IPS DF 19.7 (cell line): ENCODE measurements at places on chromosomes 11 and 22.

DNA sequence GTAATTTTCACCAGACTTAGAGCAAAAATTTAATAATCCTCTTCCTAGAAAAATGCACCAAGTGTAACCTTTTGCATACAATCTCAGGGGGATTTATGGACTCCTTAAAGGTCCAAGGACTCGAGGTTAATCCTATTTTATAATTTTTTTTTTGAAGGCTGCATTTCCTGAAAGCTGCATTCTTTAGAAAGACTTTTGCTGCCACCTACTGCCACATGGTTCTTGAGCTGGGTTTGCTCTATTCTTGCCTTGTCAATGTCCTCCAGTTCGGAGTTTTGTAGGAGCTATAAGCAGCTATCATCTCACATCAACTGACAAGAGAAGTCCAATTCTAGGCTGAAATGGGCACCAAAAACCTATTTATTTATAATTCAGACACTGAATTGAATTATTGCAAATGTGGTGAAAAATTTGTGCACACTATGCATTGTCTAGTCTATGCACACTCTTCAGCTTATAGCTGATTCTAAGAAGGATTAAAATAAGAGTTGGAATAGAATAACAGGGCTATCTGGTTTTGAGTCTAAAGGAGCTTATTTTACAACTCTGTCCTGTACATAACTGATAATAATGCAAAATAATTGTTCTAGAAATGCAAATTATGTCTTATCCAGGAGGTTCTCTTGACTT is 31.3 kb downstream of the TRAF6 start:
- no peak for DNase-seq

GRCh38 chr11:19978668-19979518 is 181.4 kb downstream of the DBX1 start:
- no peak for DNase-seq

DNA sequence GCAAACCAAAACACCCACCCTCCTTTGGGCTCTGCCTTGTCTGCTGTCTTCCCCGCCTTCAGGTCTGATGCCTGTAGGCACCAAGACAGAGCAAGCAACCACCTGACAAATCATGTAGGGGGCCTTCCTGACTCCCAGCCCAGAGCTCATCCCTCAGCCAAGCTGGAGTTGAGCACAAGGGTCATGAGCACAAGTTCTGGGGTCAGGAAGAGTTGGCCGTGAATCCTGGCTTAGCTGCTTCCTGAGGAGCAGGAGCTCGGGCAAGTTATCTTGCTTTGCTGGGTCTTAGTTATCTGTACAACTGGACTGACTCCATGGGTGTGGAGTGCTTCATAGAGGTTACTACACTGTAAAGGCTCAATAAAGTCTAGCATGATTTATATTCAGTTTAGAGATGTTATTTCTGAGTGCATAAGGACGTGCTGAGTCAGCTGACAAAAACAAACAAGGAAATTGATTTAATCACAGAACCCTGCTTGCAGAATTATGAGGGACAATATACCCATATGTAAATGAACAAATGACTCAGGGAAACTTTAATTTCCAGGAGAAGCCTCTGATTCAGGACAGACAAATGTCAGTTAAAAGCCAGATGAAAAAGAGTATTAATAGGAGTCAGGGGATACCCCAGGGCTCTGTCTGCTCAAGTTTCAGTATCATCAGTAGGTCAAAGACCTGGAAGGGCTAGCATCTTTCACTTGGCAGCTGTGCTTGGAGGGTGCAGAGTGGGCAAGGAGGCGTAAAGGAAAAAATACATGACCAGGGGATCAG is 15.0 kb upstream of the APOA1 start:
- no peak for DNase-seq

DNA sequence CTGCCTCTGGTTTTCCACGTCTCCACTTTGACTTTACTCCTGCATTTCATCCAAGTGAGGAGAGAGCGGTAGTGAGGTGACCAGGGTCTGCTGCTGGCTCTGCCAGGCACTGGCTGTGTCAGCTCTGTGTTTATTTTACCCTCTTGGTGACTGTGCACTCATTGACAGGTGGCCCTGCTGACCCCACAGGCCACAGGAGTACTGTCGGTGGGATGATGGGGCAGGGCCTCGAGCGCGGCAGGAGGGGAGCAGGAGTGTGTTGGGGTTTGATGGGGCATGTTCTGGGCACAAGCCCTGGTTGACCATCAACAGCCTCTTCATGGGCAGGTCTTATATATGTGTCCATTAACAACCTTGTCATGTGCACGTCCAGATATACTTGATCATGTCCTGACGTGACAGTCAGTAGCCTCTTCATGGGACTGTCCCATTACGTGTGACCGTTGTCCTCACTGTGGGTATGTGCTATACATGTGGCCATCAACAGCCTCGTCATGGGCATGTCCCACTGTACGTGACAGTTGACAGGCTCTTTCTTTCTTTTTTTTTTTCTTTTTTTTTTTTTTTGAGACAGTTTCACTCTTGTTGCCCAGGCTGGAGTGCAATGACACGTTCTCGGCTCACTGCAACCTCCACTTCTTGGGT is 31.4 kb upstream of the ACR start:
- DNase-seq: no peak

DNA sequence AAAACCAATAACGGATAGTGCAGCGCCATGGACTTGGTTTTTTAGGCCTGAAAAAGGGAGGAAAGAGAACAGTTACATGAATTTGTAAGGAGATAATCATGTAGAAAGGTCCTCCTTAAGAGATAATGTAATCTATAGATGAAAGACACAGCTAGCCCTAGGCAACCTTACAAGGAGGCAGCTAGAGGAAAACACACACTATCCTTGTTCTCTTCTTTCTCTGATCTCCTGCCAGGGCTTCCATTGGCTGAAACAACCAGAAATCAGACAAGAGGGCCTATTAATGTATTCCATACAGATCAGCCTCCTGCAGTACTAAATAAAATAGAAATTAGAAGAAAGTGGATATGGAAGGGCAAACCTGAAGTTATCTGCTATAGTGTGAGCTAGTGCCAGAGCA is 53.0 kb downstream of the KCNA4 start:
- DNase-seq: no peak

DNA sequence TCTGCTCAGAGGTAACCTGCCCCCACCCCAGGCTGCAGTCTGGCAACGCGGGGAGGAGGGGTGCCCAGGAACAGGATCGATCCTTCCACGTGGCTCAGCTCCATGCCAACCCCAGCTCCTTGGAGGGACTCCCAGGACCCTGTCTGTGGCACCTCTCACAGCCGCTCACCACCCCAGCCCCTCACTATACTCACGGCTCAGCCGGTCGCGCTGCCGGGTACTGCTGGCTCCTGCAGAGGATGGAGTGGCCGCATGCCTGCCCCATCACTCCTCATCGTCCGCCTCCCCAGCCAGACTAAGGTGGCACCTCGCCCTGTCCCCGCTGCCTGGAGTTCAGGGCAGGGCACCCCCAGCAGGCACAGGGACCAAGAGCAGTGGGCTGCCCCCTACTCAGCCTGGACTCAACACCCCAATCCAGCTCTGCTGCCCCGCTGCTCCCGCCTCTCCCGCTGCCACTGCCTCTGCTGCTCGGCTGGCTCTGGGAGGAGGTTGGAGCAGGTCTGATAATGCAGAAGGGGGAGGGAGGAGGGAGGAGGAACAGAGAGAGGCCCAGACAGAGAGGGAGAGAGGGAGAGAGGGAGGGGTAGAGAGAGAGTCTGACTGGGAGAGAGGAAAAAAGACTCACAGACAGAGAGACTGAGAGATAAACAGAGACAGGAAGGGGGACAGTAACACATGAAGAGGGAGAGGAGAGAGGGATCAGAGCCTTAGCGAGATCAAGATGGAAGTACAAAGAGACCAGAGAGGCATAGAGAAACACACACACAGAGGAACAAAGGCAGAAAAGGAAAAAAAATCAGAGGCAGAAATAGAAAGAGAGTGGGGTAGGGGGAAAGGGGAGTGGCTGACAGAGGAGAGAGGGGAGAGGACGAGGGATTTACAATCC is at the start of gene PDE2A:
Gene PDE2A, minus strand, starts transcription at position 480 of the 886 bp plus-strand sequence. Its CDS starts 215 bp downstream, at position 265.
- DNase-seq: no peak

DNA sequence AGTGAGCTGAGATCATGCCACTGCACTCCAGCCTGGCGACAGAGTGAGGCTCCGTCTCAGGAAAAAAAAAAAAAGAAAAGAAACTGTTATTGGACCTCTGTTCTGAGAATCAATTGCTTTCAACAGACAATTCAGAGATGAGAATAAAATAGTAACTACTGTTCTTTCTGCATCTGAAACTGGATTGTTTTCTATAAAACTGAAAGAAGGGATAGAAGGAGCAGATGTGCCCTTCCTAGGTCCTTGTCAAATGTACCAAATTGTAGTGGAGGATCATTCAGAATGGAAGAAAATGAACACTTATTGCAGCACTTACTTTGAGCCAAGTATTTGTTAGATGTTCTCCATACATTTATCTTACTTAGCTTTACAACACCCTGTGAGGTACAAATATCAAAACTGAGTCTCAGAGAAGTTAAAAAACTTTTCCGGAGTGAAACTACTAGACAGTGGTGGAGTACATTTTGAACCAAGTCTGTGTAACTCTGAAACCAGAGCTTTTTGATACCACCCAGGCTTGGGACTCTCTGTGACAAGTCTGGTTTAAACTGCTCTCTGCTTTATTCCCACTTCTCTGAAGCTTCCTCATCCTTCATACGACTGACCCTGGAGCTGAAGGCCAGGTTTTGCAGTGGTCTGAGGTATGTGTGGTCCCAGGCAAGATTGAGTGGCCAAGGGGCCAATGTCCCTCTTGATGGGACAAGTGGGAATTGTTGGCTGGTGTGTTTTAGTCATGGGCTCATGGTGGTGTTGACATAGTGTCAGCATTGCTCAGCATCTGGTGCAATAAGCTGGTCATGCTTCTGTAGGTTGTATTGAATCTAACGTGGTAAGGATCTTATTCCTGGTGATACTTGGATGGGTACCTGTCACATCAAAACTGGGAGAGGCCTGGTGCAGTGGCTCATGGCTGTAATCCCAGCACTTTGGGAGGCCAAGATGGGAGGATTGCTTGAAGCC is 48.2 kb upstream of the CCDC134 start:
- no peak for DNase-seq

DNA sequence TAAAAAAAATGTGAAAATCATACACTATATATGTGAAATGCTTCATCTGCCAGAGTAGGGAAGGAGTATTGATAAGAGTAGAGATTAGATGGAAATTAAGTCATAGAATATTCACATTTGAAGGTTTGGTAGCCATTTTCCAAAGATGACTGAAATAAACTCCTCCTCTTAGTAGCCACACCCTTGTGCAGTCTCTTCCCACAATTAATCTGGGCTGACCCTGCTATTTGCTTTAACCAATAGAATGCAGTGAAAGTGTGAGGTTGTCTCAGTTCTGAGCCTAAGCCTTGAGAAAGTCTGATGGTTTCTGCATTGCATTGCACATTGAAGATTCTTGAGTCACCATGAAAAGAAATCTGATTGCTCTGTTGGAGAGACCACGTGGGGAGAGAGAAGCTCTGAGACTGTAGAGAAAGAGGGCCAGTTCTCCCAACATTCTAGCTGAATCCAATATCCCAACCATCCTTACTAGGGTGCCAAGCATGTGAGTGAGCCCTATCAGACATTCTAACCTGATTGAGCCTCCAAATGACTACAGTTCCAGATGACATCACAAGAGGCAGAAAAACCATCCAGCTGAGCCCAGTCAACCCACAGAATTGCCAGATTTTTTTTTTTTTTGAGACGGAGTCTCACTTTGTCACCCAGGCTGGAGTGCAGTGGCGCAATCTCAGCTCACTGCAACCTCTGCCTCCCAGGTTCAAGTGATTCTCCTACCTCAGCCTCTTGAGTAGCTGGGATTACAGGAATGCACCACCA is 29.4 kb upstream of the CAPRIN1 start:
- DNase-seq: no peak

GRCh38 chr11:75595429-75595828 is 33.4 kb downstream of the SERPINH1 start:
- DNase-seq: no peak

GRCh38 chr22:37930270-37930951 is 23.0 kb downstream of the C22orf23 start:
- no peak for DNase-seq

GRCh38 chr11:68343761-68344256 is 31.4 kb downstream of the LRP5 start:
- no peak for DNase-seq

DNA sequence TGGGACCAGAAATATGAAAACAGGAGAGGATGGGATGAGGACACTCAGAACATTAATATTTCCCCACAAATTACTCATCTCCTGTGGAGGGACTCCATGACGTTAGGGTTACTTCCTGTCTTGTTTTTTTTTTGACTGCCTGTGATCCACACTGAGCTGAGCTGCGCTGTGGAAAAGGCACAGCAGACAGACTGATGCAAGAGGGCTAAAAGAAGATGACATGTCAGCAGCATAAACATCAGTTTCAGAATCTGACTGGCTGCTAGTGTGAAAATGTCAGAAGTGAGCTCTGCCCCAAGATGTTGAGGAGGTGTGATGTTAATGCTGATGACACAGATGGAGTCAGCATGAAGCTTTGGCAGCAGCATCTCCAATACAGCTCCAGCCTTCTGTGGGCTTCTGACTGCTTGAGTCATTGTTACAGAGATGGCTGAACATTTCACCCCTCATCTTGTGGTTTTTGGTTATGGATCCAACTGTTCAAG is 286.8 kb downstream of the BLID start:
- no peak for DNase-seq

GRCh38 chr22:24564376-24565058 is 8.7 kb downstream of the SNRPD3 start:
- DNase-seq: no peak

DNA sequence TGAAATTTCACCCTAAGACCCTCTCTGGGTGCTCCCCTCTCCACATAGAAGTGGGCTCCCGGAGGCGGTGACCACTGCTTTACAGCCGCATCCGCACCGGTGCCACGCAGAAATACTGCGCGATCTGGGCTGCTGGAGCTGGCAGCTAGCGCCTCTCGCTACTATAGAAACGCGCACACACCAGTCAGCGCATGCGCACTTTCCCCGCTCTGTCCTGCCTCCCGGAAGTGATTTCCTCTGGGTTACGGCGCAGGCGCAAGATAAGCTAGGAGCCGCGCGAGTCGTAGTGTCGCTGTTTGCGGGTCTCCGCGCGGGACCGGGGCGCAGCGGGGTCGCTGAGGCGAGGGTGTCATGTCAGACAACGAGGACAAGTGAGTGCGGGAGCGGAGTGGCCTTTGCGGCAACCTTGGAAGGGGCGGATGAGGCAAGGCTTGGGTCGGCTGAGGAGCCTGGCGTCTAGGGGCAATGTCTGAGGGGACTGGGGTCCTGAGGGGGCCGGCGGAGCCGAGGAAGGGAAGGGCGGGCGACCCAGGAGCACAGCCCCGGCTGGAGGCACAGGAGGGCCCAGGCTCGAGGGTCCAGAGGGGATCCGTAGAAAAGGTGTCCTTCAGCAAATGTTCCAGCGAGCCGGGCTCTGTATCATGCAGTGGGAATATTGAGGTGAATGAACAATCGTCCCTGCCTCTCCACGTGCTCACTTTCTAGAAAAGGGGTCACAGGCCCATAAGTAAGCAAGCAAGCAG is at the start of the genes C22orf23 and POLR2F:
Gene C22orf23, minus strand, starts transcription at position 165 of the 743 bp plus-strand sequence. CDS start 452 bp downstream, outside the sequence.
Gene POLR2F, plus strand, starts transcription at position 263 of the 743 bp plus-strand sequence. Its CDS starts 89 bp downstream, at position 352.
- peak; percentile 73 for DNase-seq
